Neural crest cell (in vitro differentiated cells): ENCODE measurements at places on chromosomes 16 and 17.

DNA sequence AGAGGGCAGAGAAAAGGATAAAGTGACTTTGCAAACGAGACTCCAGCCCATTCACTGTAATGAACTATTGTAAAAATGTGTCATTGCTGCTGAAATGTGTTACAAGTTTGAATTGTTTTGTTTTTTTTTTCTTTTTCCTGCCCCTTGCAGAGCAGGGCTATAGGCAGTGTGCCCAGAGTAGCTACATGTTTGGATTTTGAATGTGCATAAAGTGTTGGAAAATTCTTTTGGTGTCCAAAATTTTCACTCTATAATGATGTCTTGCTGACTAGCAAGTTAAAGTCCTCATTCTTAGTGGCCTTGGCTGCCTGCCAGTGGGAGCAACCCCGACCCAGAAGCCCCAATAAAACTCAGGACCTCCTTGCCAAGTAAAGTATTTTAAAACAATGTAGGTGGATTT lies 66.5 kb downstream of the IGF2BP1 start:
- no peak for DNase-seq

GRCh38 chr17:31068291-31068690 lies 26.5 kb upstream of the NF1 start:
- DNase-seq = peak; percentile 29

DNA sequence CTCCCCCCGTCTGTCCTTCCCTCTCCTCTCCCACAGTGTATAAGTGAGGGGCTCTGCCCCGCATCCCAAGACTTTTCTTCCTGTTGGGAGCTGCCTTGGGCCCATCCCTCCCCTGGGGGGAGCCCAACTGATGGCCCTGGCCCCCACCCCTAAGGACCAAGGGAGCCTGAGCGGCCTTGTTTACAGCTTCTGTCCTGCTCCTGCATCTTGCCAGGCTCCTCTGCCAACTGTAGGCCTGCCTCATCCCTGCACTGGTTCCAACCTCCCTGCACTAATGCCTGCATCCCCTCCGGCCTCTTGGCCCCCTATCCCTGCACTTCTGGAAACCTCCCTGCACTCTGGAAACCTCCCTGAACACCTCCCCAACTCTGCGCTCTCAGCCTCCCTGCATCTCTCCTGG lies 1.4 kb upstream of the PAGR1 start:
- DNase-seq = no peak

- no peak for DNase-seq
Observed at GRCh38 chr17:42027590-42027889, 7.7 kb downstream of the NKIRAS2 start.

GRCh38 chr16:54373534-54374520 lies 87.2 kb upstream of the IRX3 start:
- no peak for DNase-seq

- DNase-seq = peak; percentile 32
Observed at GRCh38 chr17:2366747-2367494, 29.6 kb downstream of the SGSM2 start.

GRCh38 chr17:49716668-49717364 lies 9.1 kb upstream of the SLC35B1 start:
- no peak for DNase-seq

GRCh38 chr17:1779571-1780131 lies 17.8 kb downstream of the SERPINF1 start:
- no peak for DNase-seq

DNA sequence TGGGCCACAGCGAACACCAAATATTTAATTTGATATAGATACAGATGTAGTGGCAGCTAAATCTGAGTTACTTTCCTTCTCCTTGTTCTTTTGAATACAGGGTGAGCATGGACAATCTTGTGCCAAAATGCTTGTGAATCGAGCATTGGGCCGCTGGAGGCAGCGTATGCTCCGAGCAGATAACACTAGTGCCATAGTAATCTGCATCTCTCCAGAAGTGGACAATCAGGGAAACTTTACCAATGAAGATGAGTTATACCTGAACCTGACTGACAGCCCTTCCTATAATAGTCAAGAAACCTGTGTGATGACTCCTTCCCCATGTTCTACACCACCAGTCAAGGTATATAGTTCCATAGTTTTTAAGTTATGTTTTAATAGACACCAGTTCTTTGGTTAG lies 21.2 kb upstream of the BCAS3 start:
- no peak for DNase-seq

- DNase-seq = no peak
Observed at GRCh38 chr17:14776791-14777190, 475.9 kb downstream of the HS3ST3B1 start.

DNA sequence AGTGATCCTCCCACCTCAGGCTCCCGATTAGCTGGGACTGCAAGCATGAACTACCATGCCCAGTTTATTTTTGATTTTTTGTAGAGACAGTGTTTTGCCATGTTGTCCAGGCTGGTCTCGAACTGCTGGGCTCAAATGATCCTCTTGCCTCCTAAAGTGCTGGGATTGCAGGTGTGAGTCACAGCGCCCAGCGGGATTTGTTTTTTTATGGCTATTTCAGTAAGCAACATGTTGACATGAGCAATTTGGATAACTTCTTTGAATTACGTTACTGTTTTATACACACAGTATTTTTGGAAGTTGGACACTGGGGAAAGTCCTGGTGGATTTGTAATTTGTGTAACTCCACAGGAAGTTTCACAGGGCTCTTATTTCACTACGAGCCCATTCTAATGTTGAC lies 18.5 kb upstream of the RHOT1 start:
- no peak for DNase-seq

GRCh38 chr17:32341141-32341856 lies 674 bp downstream of the C17orf75 start:
- no peak for DNase-seq

DNA sequence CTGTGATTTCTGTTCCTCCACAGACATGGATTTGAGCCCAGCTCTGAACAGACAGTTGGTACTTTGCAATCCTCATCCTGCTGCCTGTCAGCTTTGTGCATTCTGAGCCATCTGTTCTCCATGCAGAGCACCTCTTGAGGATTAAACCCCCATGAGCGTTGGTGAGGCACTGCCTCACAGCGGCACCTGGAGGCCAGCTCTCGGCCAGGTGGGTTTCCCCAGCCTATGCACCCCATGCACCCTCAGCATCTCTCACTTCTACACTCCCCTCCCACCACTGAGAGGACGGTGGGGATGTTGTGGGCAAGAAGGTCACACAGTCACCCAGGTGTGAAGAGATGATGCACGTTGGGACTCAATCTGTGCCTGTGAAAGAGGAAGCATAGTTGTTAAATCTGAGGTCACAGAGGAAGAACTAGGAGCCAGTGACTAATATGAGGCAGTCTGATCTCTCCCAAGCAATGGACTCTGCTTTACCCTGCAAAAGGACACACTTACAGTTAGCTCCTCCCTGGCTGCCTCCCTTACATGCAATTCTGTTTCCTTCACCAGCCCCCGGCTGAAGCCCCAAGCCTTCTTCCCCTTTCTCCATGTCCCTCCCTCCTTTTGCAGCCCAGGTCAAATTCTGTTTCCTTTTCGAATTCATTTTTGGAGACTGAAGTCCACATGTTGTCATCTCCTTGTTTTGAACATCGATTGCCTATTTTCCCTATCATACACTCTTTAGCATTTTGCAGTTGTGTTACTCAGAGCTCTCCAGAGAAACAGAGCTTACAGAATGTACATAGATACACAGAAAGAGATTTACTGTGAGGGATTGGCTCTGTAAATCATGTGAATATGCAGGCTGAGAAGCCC lies 58.5 kb downstream of the HS3ST3B1 start:
- no peak for DNase-seq

GRCh38 chr17:69724238-69724637 lies 309.7 kb downstream of the MAP2K6 start:
- DNase-seq = no peak

DNA sequence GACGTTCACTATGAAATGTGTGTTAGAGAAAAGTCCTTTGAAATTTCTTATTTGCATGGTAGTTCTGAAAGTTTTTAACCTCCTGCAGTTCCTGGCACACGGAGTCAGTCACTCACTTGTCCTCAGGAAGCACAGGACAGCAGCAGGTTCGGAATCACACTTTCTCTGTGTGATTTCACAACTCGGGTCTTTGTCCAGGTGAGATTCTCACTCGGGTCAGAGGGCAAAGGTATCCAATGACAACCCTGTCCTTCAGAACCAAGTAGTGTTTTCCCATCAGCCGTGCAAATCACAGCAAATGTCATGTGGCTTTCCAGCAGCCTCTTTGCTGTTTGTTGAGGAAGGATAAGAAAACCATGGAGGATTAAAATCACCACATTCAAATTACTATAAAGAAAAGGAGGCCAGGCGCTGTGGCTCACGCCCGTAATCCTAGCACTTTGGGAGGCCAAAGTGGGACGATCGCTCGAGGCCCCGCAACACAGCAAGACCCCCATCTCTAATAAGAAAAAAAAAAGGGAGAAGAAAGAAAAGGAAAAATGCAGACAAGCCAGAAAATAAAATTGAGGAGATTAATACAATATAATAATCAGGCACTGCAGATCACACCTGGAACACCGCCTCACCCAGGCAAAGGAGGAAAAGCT lies 22.0 kb downstream of the ADCY9 start:
- no peak for DNase-seq

- DNase-seq = no peak
Observed at GRCh38 chr16:77885571-77886295, 97.4 kb downstream of the VAT1L start.

DNA sequence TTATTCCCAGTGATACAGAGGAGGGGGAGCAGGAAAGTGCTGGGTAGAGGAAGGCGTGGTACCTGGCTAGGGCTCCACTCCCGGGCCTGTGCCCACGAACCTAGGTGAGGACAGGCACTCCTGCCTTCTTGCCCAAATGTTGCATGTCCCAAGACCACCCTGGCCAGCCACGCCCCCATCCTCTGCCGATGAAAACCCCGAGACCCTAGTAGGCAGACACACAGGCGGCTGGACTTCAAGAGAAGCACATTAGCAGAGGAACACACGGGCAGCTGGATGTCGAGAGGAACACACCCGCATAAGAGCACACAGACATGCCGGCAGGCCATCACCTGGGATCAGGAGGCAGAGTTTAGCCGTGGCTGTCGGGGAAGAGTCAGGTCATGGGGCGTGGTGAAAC lies 1386.5 kb upstream of the GOT2 start:
- no peak for DNase-seq

GRCh38 chr16:30357715-30358576 lies 2.8 kb upstream of the CD2BP2 start:
- no peak for DNase-seq

GRCh38 chr17:81310949-81311550 lies 15.9 kb upstream of the SLC38A10 start:
- no peak for DNase-seq

DNA sequence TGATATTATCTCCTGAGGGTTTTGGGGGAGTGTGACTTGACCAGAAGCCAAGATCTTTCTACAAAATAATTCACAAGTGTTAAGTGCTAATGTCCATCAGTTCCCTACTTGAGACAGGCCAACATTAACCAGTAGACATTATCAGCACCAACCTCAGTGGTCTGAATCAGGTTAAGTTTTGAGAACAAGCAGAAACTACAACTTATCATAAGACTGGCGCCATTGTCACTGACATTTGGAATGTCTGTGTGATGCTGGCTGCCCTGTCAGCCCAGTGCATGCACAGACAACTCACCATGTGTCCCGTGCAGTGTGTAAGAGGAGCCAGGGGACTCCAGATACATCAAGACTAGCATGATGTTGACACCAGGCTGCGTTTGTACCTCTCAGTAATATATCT lies 76.8 kb downstream of the CCDC182 start:
- DNase-seq = no peak

DNA sequence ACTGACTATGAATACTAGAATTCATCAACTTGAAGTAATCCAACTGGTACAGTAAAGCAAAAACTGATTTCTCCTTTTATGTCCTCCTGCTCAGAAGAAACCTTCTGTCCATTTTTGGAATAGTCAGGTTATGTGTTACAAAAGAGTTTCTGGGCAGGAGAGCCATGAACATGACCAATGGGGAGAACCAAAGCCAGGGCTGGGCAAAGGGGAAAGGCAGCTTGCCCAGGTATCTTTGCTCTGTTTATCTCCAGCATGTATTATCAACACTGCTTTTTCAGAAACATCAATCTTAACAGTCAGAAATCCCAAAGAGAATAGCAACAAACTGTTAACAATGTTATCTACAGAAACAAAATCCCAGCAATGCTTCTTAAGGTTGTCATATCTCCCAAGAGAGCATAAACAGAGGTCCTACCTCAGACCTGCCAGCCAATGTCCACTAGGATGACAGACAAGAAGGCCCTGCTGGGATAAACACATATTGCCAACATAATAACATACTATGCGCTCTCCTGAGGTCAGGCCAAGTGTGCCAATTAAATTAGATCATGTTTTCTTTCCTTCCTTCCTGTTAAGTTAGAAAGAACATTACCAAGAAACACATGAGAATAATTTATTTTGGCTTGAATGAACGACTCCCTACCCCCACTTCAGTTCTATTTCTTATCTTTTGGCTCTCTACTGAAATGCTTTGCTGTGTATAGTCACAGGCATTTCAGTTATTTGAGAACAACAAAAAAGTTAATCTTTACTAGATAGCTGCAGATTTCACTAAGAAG lies 28.0 kb downstream of the BLMH start:
- no peak for DNase-seq

DNA sequence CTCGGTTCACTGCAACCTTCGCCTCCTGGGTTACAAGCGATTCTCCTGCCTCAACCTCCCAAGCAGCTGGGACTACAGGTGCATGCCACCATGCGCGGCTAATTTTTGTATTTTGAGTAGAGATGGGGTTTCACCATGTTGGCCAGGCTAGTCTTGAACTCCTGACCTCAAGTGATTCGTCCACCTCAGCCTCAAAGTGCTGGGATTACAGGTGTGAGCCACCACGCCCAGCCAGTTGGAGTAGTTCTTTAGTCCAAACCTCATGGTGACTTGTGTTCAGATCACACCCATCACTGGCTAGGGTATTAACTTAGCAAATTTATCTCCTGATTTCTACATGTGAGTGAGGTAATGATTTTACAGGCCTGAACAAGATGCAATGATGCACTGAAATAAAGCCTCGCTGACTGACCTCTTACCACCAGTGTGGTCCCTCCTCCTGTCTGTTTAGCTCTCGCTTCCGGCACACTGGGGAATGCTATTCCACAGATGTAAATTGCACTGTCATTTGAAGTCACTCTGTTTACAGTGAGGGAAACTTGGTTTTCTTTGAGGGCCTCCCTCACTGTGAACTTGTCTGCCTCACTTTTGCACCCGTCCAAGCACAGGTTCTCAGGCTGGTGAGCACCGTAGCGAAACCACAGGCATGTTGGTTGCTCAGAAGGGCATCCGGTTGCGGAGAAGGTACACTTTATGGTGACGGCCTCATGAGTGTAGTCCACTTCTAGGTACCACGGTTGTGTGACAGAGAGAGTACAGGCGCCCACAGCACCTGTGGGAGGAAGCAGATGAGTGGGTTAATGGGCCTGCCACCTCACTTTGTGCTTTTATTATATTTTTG lies 5.5 kb downstream of the IGSF6 start:
- no peak for DNase-seq

DNA sequence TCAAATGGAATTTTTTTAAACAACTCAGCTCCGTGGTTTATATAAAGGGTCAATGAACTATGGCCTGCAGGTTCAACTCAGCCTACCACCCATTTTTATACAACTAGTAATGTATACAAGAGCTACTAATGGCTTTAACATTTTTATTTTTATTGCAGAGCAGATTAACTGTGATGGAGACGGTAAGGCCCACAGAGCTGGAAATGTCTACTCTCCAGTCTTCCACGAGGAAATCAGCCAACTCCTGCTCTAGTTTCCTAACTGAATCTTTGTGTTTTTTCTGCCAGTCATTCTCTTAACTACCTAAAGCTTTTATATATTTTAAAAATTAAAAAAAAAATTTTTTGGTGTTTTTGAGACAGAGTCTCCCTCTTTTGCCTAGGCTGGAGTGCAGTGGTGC lies 385.1 kb upstream of the MAF start:
- DNase-seq = no peak
